ENCODE measurements at places on chromosomes 4 and X.
A peak's percentile ranks its signal among the peaks of the same experiment; 100 is the strongest.

- DNase-seq = no peak
Measured at GRCh38 chrX:121307449-121307848, 260.0 kb downstream of the GLUD2 start.

DNA sequence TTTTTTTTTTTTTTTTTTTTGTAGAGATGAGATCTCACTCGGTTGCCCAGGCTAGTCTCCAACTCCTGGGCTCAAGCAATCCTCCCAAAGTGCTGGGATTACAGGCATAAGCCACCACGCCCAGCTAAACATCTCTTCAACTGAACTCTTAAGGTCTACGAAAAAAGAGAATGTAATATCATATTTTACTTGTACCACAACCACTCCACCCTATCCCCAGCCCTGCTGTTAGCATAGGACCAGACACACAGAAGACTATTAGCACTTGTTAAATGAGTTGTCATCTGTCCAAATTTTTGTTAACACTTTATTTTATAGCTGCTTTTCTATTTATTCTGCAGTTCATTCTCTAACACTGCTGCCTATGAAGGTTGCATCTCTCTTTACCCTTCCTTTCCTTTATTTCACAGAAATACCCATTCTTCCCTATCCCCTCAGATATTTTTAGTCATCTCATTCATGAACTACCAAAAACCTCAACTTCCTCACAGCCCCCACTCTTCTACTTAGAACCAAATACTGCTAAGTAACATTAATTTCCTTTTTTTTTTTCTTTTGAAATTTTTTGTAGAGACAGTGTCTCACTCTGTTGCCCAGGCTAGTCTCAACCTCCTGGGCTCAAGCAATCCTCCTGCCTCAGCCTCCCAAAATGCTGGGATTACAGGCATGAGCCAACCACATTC, 10.1 kb downstream of the SNX12 start:
- no peak for DNase-seq

GRCh38 chr4:26267087-26267486, 53.7 kb upstream of the RBPJ start:
- DNase-seq = no peak

GRCh38 chr4:153248641-153249198, 44.5 kb downstream of the TRIM2 start:
- peak; percentile 55 for DNase-seq

- no peak for DNase-seq
Measured at GRCh38 chr4:101693842-101694398, 96.6 kb upstream of the BANK1 start.

DNA sequence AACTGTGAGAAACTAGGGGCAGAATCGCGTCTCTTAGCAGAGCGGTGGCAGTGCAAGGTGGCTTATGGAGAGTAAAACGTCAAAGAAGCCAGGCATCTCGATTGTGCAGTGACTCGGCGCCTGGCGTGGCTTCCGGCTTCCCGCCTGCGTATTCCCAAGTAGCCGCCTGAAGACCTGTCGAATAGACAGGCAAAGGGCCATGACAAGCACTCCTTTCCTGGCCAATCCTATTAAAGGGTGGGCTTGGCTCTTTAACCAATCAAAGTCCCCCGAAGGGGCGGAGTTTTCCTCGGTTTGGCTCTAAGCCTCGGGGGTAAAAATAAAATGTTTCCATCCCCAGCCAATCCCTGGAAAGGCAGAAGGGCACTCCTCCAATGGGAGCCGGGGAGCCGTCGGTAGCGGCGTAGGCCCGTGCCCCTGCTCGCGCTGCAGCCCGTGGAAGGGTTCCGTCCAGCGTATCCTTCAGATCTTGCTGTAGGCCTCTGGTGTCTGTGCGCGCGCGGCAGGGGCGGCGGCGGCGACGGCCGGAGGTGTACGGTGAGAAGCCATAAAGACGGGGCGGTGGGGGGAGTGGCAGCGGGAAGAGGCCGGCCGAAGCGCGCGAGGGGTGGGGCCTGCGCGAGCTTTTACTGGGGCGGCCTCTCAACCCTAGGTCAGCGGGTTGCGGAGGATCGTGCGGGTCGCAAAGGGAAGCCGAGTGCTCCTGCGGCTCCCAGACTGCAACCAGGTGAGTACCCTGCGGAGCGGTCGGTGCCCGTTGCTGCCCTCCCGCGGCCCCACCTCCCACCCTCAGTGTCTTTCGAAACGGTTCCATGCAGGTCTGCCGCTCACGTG, at the start of gene KANTR:
Gene KANTR, plus strand, starts transcription at position 395 of the 834 bp plus-strand sequence. CDS start 30,131 bp downstream, outside the sequence.
- DNase-seq = peak; percentile 98

GRCh38 chr4:189656641-189657040, 284.0 kb upstream of the FRG1 start:
- no peak for DNase-seq

- DNase-seq = no peak
Measured at GRCh38 chr4:20368926-20369325, 117.2 kb downstream of the SLIT2 start.

GRCh38 chr4:1879485-1879884, 8.3 kb downstream of the NSD2 start:
- DNase-seq = no peak
